ENCODE measurements at places on chromosomes 11 and 22.

DNA sequence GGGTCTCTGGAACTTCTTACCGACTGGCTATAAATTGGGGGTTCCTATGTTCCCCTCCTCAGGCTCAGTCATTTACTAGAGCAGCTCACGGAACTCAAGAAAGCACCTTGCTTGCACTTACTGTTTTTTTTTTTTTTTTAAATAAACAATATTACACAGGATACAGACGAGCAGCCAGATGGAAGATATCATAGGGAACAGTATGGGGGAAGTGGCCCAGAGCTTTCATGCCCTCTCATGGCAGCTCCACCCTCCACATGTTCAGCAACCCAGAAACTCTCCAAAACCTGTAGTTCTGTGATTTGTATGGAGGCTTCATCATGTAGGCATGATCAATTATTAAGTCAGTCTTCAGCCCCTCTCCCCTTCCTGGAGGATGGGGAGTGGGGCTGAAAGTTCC, 7.5 kb downstream of the UVRAG start:
- DNase-seq: no peak

DNA sequence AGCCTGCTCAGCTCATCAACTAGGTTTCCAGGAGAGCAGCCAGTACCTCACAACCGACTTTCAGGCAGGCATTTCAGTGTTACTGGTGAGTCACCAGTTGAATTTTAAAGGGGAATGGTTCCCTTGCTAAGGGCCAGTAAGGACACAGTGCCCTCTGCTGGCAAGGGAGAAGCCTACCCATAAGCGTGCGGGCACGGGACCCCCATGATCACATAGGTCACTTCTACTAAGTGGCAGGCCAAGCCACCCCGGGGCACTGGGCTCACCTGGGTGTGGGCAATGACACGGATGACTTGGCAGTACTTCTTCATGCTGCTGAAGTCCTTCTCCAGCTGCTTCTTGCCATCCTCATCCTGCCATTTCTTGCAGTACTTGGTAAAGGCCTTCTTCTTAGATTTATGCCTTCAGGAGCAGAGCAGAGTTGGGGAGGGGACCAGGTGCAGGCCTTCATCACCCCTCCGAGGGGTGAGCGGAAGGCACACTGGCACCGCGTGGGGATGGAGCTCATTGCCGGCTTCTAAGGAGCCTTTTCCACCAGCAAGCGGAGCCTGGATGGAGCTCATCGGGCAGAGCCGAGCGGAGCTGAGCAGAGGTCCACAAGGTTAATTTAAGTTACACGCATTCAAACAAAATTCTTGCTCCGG, 2.9 kb downstream of the RPL3 start:
- DNase-seq: peak; percentile 92

DNA sequence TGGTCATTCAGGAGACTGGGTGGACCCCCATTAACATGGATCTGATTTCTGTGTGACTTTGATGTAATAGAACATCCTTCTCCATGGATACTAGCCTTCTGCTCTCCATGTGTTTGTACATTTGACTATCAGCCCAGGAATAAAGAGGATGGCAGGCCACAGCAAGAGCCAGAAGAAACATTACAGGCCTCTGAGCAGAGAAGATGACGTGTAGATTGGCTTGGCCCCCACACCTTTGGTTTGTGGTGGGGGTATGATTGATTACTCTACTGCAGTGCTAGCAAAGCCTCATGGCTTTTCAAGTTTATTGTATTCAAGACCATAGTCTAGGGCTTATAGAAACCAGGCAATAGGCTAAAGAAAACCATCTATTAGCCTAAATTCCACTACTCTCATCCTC, 77.0 kb downstream of the GRAMD1B start:
- no peak for DNase-seq

DNA sequence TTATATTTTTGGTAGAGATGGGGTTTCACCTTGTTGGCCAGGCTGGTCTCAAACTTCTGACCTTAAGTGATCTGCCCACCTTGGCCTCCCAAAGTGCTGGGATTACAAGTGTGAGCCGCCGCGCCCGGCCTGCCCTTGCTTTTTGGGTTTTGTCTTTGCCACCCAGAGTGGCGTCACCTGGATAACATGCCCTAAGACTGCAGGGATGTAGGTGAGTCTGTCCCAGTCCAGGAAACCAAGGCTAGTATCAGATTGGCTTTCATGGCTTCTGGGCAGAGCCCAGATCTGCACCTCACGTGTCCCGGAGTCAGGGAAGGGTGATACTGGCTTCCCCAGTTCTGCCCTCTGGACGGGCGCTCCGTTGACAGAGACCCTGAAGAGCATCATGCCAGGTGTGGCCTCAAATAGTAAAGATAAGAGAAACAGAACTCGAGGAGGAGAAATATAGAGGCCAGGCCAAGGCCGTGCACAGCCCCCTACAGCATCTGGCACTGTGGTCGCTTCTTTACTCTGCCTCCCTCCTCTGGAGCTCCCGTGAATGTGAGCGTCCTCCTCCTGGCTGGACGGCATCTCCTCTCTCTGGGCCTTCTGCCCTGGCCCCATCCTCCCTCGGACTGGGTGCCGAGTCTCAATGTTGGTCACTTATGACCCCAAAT, 7.8 kb upstream of the APOBEC3B start:
- no peak for DNase-seq

GRCh38 chr11:18699269-18699596, 654 bp downstream of the TMEM86A start:
- no peak for DNase-seq
